ENCODE measurements at places on chromosomes 5 and 9.

- no peak for DNase-seq
Observed at GRCh38 chr5:73564675-73565074, 764 bp downstream of the ANKRA2 start.

DNA sequence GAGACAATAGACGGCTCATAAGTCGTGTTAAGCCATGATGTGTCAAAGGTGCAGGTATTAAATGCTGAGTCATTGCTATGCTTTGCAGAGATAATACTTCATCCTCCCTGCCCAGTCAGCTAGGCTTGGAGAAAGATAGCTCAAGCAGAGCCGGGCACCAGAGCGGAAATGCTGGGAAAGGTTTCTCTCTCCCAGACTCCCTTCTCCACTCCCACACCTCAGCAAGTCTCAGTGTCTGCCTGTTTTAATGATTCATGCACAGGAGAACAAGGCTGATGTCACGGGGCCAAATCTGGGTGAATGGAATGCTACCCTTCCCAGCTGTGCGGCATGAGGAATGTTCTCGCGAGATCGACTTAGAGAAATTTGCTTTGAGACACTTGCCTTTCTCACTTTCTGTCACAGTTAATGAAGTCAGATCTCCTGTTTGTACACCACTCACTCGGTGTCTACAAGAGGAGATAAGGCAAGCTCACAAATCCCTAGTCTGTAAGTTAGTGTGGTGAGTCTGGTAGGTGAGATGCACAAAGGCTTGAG, 204.4 kb downstream of the EFNA5 start:
- DNase-seq: no peak

DNA sequence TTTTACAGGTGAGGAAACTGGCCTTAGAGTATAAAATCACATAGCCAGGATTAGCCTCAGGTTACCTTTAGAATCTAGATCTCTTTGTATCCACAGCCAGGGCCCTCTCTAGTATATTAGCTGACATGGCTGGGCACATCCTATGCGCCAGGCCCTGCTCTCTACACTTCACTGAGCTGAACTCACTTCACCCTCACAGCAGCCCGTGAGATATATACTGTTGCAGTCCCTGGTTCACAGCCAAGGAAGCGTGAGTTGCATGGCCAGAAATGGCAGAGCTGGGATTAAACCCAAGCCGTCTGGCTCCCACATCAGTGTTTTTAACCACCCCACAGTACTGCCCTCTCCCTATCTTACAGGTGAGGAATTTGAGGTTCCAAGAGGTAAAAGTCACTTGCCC, 58.4 kb downstream of the DAB2IP start:
- DNase-seq: no peak

GRCh38 chr9:136558373-136558772, 12.5 kb upstream of the NOTCH1 start:
- no peak for DNase-seq

- DNase-seq: no peak
Observed at GRCh38 chr5:5886812-5887486, 464.5 kb downstream of the ICE1 start.

- DNase-seq: no peak
Observed at GRCh38 chr9:127546125-127546832, 65.8 kb upstream of the STXBP1 start.

DNA sequence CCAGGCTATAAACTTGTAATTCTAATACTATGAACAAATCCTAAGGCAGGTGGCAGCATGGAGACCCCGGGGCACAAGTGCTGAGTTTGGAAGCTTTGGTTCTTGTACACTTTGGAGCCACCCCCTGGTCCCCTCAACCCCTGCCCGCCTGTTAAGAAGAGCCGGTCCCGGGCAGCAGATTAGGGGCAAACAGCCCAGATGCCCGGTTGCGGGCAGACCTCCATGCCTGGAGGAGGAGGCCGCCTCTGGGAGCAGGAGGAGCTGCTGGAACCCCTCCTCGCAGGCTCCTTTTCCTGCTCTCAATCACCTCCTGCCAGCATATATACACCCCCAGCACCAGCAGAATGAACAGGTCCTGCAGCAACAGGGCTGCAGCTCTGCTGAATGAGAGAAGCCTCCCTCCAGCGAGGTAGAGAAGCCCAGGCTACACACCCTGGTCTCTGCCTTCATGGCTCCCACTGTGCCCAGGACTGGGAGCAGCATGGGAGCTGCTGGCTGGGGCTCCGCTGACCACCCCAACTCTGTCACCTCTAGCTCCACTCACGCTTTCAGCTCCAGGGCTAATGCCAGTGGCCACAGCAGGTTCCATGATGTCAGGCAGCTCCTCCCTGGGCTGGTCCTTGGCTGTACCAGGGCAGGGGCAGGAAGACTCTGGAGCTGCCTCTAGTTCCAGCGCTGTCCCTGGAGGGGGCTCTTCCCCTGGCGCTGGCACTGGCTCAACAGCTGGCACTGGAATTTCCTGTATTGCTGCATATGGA, 1713.5 kb upstream of the ACO1 start:
- DNase-seq: no peak

DNA sequence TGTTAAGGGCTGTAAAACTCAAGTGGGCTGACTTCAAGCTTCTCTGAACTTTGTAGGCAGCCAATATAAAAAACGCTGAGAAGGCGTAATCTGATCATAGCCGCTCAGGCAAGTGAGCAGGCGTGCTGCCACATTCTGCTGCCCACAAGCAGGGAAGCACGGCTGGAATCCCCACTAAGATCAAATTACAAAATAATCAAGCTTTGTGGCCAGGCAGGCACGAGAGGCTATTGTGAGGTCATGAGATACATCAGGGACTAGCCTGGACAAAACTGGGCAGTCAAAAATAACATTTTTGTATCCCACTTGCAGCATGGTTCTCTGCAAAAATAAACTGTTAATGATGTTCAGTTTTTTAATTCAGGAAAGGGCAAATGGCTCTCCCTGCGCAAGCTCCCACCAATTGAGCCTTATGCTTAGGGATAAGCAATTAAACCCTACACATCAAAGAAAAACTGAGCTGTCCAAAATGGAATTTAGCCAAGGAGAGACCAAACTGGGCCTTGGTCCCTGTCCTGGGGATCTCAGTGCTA, 64.0 kb downstream of the POU5F2 start:
- DNase-seq: peak; percentile 84

Measured in AG09309 (cell line).